ENCODE measurements at places on chromosomes 4 and X. TPM values are rescaled to one million over a fixed set of nuclear protein-coding genes. Genes with fewer than 3 reads are reported as not detected.

GRCh38 chr4:70606459-70606858 lies 14.4 kb downstream of the AMBN start:
- no peak for DNase-seq

- peak; percentile 4 for DNase-seq
Observed at GRCh38 chr4:123924536-123924935, 527.9 kb downstream of the SPRY1 start.

- no peak for DNase-seq
Observed at GRCh38 chr4:89284828-89285227, 22.8 kb downstream of the GPRIN3 start.

Gene TCEAL9
- total RNA-seq = 44.5 TPM

Measured in mammary epithelial cell (primary cell).